Bronchial smooth muscle cell (primary cell): ENCODE measurements at places on chromosomes 11 and 22. TPM values are rescaled to one million over a fixed set of nuclear protein-coding genes. Genes with fewer than 3 reads are reported as not detected.

Gene F2
- 0.16 TPM in 1 of 2 replicates, not detected in the other for total RNA-seq

Gene CASP5
- under 0.01 TPM in 1 of 2 replicates, not detected in the other for total RNA-seq

Gene OR2D2
- total RNA-seq = 0.09 and 0.16 TPM in 2 replicates

Gene DSCAML1
- total RNA-seq = under 0.01 TPM in 2 replicates

Gene TRMT112
- 240 and 246 TPM in 2 replicates for total RNA-seq

Gene LDLRAD3
- total RNA-seq = 7.9 and 12.6 TPM in 2 replicates
